ENCODE measurements at places on chromosomes 4 and X. TPM values are rescaled to one million over a fixed set of nuclear protein-coding genes. Genes with fewer than 3 reads are reported as not detected.

ADAM29 gene
- total RNA-seq, result not detected

OTUD6A gene
- total RNA-seq, result not detected

SMC1A gene
- 13.6 TPM for total RNA-seq

SYNPO2 gene
- total RNA-seq, result 4,186 TPM

ARX gene
- total RNA-seq, result 3.7 TPM

ATP7A gene
- total RNA-seq, result 4.0 TPM

GRCh38 chrX:122238801-122239200, 945.3 kb upstream of the GRIA3 start:
- DNase-seq, result no peak

DNA sequence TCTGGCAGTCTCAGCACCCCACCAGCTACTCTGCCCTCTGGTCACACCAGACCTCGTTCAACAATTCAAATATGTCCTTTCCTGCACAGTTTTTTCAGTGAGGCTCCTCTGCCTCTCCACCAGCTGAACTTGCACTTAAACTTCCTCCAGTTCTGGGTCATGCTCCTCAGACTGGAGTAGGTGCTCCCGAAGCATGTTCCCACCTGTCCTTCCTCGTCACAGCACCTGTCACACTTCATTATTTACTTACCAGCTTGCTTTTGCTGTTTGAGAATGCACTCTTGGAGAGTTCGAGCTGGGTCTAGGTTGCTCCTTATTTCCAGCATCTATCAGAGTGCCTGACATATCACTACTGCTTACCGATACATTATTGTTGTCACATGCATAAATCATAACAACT, 144.8 kb upstream of the TTC29 start:
- no peak for DNase-seq

GRCh38 chr4:53189011-53189410, 176.8 kb downstream of the SCFD2 start:
- no peak for DNase-seq

DNA sequence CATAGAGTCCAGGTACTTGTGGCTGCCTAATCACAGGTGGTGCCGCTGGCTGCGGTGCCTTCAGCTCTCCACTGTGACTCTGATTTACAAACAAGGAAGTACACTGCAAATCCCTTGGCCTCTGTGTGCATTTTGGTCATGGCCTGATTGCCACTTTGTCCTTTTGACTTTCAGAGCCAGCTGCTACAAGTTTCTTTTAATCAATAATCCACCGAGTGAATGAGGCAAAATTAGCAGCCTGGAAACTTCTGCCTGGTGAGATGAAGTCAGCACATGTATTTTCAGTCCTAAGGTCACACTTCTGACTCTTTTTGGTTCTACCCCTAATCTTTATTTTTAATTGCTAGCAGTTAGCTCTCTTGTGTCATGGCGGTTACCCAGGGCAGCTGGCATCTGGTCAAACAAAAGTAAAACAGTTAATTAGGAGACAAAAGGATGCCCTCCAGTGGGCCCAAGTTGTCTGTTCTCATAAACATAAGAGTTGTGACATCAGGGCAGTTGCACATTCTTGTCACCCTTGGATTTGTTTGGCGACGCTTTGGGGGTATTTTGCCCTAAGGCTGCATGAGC, 62.3 kb upstream of the LNX1 start:
- no peak for DNase-seq

DNA sequence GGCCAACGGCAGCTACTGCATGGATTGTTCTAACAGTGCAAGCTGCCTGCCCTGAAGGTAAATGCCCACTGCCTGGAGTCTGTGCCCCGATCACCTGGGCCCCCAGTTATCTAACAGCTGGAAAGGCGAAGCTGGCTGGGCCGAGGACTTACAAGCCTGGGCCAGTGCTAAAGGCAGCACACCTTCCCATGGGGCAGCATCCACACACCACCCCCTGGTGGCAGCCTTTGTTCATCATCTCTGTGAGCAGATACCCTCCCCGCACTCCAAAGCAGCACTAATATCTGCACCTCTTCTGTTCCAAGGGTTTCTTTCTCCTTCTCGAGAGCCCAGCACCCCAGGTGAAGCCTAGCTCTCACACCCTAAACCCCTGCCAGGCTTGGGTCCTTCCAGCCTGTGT, 7.6 kb downstream of the SLC2A9 start:
- no peak for DNase-seq

GRCh38 chr4:10461850-10462400, 4.7 kb upstream of the ZNF518B start:
- DNase-seq, result no peak

- DNase-seq, result no peak
These were observed 165.7 kb upstream of the MAMLD1 start for GRCh38 chrX:150197388-150197787.

DNA sequence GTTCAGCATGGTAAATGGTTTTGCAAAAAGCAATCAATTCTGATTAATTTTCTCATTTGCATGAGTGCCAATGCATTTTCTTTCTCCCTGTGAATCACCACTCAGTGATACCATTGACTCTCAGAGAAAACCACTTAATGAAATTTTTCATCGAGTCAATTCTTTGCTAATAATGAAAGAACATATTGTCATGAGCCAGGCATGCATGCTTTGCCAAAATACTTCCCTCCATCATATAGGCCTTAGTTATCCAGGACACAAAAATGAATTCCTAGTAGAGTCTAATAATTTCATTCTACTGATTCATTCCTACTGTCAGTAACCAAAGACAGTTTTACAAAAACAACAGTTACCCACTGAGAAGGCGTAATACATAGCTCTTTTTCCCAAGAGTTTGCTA, 680.0 kb downstream of the TRIML1 start:
- no peak for DNase-seq

DNA sequence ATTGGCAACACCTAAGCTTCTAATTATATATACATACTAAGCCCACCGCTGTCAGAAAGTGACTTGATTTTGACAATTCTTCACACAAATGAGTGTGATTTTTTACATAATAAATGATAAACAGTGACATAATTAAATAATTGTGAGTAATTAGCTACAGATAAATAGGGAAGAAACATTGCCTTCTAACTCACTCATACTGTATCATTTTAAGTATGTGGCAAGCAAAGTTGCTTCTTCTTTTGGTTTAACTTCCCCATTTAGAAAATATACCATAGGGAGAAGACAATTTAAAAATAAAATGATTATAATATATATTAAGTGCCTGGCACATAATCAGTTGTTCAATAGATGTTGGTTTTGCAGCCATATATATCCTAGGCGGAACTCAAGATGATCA, 644.2 kb downstream of the FSTL5 start:
- no peak for DNase-seq

DNA sequence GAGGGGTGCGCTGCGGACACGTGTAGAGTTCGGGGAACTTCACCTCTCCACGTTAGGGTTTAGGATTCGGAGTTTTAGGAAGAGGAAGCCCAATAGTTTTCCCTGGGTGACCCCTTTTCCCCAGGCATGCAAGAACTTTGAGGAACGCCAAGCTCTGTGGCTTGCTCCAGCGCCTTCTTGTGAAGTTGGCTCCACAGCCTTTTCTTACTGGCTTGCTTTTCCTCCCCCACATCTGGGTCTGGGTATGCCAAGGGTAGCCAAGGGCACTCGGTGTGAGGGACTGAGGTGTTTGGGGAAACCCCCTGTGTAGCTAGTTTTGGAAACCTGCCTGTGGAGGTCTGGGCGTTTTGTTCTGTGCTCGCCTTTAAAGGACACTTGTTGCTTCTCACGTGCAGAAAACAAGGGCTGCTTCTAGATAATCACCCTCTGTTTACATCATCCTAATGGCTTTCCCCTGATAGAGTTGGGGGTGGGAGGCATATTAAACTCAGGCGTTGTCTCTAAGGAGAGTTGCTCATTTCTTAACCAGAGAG, 746 bp downstream of the EDNRA start:
- DNase-seq, result no peak

DNA sequence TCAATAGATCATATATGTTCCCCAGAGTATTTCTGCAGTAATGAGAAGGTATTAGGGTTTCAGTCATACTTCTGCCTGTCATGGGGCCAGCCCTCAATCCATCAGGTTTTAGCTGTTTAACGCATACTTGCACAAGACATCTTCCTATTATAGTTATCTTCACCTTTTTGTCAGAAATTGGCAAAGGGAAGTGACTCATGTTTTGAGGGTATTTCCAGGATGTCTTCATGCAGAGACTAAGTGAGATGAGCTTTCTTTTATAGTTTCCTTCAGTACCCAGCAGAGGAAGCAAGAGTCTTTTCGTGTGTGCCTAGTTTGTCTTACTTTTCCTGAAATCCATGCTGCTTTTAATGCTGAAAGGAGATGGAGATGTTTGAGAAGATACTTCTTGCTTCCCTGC, 9.5 kb downstream of the CSTF2 start:
- DNase-seq, result no peak

GRCh38 chr4:96642490-96642889, 802.6 kb downstream of the PDHA2 start:
- no peak for DNase-seq

DNA sequence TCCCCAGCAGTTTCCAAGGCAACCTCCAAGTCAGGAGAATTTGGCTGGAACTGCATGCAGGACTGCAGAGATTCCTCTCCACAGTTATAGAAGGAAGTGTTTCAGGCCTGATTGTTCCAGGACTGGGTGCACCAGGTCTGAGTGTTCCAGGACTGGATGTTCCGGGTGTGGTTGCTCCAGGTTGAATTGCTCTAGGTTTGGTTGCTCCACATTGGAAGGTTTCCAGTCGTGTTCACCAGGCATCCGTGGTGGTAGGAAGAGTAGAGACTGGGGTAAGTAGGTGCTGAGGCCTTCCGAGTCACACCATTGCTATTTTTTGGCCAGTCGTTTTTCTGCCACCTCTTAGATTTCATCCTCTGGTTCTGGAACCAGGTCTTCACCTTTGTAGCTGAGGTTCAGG, 105.4 kb downstream of the MSN start:
- DNase-seq, result no peak
